ENCODE measurements at places on chromosomes 3 and 15.

GRCh38 chr3:10726787-10727186 is 89.2 kb upstream of the SLC6A11 start:
- no peak for DNase-seq

- DNase-seq = no peak
Measured at GRCh38 chr3:29011441-29011840, 269.4 kb upstream of the RBMS3 start.

GRCh38 chr3:34859746-34860145 is 779.6 kb upstream of the ARPP21 start:
- DNase-seq = no peak

GRCh38 chr15:92343924-92344643 is 49.6 kb upstream of the ST8SIA2 start:
- no peak for DNase-seq

- no peak for DNase-seq
Measured at GRCh38 chr3:183491109-183491922, 62.9 kb upstream of the MCF2L2 start.

DNA sequence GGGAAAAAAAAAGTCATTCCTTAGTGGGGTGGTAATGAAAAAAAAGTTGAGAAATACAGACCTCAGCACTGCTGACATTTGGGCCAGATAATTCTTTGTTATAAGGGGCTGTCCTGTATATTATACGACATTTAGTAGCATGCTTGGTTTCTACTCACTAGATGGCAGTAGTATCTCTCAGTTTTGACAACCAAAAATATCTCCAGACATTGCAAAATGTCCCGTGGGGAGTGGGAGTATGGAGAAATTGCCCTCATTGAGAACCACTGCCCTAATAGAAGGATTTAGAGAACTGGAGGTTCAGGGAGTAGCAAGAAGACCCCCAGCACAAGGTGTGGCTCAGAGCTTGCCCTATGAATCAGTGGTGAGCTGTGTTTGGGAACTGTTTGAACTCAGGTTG is 28.6 kb upstream of the TEX264 start:
- no peak for DNase-seq

DNA sequence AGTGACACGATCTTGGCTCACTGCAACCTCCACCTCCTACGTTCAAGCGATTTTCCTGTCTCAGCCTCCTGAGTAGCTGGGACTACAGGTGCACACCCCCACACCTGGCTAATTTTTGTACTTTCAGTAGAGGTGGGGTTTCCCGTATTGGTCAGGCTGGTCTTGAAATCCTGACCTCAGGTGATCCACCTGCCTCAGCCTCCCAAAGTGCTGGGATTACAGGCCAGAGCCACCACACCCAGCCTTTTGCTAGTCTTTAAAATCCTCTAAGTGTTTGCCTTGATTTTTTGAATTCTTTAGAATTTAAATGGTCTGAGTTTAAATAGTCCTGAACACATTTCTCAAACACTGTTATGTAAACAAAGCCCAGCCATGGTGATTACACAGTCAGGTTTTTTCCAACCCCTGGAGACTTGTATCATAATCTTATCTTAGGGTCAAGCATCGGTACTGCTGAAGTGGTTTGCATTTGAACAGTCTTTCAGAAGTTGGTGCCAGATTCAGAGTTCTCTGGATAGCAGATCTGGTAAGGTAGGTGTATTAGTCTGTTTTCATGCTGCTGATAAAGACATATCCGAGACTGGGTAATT is 28.2 kb upstream of the PIAS1 start:
- DNase-seq = no peak

GRCh38 chr3:185824051-185825005 is 514 bp downstream of the IGF2BP2 start:
- DNase-seq = no peak

DNA sequence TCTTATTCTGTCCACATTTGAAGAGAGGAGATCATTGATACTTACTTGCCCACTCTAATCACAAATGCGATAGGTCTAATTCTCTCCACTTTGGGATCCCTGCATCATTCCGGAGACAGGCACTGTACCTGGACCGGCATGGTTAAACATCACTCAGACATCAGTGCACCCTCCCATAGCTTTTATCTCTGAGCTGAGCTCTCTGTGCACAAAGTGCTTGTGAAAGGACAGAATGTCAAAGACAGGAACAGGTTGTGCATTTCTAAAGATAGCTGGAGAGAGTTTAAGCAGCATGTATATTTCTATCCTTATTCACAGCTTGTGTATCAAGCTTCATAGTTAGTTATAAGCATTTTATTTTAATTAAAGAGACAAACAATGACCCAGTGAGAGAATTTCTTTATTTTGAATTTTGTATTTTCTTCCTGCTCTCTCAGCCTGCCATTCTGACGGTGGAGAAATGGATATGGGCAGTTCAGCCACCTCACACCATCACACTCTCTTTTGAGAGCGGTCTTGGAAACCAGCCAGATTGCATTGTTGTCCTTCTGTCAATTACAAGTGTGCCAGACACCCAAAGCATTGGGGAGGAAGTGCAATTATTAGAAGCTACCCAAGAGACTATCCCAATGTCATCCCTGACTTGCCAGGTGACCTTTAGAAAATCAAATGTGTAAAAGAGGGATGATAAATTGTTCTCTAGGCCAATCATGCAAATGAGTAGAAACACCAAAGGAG is 65.2 kb upstream of the CHL1 start:
- no peak for DNase-seq

DNA sequence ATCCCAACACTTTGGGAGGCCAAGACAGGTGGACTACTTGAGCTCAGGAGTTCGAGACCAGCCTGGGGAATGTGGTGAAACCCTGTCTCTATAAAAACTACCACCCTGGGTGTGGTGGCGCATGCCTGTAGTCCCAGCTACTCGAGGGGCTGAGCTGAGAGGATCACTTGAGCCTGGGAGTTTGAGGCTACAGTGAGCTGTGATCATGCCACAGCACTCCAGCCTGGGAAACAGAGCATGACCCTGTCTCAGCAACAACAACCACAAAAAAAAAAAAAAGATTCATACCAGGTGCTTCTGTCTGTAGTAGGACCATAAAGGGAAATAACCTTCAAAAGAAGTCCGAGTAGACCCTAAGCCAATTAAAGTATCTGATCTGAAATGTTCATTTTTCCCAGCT is 94.5 kb downstream of the SERPINI1 start:
- no peak for DNase-seq

DNA sequence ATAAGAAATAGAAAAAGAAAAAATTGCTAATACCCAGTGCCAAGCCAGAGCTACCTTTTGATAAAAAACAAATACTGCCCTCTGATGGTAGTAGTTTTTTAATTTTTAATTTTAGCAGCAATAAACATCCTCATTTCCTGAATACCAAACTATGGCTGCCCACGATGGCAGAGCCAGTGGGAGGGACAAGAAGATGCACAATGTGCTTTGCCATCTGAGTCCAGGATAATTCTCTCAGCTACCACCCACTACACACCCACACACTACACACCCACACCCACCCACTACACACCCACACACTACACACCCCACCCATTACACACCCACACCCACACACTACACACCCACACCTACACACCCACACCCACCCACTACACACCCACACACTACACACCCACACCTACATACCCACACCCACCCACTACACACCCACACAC is 17.8 kb downstream of the CEP19 start:
- DNase-seq = no peak

DNA sequence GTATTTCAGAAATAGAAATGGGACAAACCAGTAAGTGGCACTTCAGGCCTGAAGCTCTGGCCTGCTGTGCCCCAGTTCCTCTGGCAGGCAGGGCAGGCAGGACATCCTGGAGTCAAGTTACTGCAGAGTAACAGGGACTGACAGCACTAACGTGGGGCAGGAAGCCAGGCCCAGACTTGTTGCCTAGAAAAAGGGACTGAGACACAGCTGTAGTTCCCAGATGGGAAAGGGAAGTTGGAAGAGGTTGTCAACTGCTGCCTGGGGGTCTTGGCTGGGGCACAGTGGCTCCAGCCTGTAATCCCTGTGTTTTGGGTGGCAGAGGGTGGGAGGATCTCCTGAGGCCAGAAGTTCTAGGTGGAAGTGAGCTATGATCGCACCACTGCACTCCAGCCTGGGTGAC is 171.9 kb downstream of the FMN1 start:
- DNase-seq = no peak

DNA sequence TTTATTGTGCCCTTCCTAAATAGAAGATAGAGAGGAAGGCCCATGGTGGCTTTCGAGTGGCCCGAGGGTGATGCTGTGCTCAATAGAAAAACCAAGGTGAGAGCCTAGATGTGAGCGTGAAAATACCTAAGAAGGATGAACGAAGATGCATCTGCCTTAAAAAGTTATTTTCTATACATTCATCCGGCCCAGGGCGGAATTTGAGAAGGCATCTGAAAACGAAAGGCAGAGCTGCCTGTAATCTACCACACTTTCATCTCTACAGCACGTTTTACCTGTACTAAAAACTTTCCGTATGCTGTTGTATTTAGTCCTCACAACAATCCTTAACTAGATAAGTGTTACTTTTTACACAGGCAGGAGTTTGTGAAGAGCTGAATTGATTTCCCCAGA is 1.4 kb downstream of the DUT start:
- DNase-seq = no peak

- DNase-seq = no peak
Measured at GRCh38 chr15:84681831-84682230, 23.8 kb upstream of the NMB start.

DNA sequence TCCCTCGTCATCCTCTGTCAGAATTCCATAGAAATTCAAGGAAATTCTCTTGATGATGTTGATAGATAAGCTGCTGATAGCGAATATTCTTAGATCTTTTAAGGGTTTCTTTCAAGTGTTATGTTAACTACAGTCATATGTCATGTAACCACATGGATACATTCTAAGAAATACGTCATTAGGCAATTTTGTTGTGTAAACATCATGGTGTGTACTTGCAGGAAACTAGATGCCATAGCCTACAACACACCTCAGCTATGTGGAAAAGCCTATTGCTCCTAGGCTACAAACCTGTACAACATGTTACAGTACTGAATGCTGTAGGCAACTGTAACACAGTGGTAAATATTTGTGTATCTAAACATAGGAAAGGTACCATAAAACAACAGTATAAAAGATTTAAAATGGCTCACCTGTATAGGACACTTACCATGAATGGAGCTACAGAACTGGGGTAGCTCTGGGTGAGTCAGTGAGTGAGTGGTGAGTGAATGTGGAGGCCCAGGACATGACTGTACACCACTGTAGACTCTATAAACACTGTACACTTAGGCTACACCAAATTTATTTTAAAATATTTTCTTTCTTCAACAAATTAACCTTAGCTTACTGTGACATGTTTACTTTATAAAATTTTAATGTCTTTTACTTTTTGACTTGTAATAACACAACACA is 34.6 kb downstream of the GLDN start:
- DNase-seq = no peak
